ENCODE measurements at places on chromosomes 5 and 9.

DNA sequence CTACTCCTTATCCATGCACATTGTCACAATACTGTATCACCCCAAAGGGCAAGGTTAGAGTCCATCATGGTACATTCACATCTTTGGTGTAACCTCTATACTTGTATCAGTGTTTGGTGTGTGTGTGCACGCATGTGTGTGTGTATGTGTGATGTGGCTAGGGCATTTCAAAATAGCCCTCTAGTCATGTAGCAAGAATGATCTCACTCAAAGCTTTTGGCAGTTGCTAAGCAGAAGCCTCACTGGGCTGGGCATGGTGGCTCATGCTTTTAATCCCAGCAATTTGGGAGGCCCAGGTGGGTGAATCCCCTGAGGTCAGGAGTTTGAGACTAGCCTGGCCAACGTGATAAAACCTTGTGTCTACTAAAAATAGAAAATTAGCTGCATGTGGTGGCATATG, 245.3 kb downstream of the ADGRV1 start:
- no peak for DNase-seq

DNA sequence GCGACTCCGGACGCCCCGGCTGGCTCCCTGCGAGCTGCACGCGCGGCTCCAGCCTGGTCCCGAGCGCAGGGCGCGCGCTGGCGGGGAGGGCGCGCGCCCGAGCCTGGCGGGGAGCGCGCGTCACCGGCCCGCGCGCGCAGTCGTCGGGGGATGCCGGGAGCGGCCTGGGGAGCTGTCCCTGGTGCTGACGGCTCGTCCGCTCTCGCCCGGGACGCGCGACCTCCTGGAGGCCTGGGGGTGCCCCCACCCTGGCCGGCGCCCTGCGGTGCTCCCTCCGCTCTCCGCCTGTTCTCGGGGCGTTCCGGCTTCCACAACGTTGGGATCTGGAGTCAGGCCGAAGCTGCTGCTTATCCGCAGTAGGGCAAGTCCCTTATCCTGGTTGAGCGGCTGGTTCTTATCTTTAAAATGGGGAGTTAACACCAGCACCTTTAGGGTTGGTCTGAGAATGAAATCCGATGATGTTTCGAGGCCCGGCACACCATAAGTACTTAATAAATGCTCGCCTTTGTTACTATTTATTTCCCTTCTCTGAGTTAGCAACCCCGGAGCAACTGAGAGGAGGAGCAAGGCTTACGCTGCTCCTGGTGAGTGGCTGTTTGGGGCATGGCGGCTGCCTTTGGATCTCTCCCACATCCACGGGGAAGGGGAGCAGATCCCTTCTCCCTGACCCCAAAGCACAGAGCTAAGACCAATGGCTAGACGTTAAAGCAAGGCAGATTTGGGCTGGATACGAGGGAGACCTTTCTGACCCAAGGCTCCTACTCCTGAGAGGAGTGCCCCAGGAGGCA, at the start of gene FAM163B:
FAM163B (minus strand) TSS at position 79 of the 788 bp plus-strand sequence. CDS start 29,166 bp downstream, outside the sequence.
- peak; percentile 29 for DNase-seq

GRCh38 chr9:113570106-113570505, 106.6 kb downstream of the RGS3 start:
- no peak for DNase-seq

GRCh38 chr9:22240619-22241018, 206.0 kb upstream of the DMRTA1 start:
- no peak for DNase-seq

DNA sequence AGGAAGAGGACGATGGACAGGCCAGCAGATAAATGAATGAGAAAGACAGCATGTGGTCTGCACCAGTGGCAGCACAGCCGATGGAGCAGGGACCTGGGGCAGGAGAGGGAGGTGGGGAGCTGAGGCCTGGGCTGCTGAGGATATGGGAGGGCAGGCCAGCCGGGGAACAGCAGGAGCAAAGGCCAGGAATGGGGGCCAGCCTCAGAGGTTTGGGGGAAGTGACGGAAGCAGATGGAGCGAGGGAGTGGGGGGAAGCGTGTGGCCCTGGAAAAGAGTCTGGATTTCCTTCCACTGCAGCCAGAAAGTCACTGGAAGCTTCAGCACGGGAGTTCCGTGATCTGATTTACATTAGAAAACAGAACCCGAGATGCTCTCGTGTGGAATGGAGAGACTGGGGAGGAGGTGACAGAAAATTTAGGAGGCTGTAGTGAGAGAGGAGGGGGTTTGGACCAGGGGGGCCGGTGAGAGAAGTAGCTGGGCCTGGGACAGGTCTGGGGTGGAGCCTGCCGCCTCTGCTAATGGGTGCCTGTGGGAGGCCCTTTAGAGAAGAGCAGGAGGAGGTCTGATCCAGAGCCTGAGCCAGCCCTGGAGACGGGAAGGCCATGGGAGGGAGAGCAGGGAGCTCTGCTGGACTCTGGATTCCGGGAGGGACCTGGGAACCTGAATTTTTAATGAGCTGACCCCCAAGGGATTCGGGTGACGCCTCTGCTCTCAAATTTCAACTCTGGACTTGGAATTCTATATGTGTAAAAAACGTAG, 65.4 kb downstream of the TSPAN17 start:
- no peak for DNase-seq

DNA sequence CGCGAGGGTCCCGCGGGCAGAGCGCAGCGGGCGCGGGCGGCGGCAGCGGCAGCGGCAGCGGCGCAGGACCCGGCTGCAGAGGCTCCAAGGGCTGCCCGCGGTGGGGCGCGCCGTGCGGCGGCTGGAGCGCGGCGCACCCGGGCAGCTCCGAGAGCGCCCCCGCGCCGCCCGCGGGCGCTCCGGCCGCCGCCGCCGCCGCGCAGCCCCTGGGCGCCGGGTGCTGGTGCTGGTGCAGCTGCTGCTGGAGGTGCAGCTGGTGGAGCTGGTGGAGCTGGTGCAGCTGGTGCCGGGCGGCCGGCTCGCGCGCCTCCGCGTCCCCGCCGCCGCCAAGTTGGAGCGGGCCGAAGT, 644 bp downstream of the IER5L start:
- DNase-seq, result no peak

All from activated CD4-positive, alpha-beta T cell treated with anti-CD3 and anti-CD28 coated beads, Interleukin-2, amount 50 U/mL, for 1 hour (primary cell).